ENCODE measurements at places on chromosomes 11 and 22.

DNA sequence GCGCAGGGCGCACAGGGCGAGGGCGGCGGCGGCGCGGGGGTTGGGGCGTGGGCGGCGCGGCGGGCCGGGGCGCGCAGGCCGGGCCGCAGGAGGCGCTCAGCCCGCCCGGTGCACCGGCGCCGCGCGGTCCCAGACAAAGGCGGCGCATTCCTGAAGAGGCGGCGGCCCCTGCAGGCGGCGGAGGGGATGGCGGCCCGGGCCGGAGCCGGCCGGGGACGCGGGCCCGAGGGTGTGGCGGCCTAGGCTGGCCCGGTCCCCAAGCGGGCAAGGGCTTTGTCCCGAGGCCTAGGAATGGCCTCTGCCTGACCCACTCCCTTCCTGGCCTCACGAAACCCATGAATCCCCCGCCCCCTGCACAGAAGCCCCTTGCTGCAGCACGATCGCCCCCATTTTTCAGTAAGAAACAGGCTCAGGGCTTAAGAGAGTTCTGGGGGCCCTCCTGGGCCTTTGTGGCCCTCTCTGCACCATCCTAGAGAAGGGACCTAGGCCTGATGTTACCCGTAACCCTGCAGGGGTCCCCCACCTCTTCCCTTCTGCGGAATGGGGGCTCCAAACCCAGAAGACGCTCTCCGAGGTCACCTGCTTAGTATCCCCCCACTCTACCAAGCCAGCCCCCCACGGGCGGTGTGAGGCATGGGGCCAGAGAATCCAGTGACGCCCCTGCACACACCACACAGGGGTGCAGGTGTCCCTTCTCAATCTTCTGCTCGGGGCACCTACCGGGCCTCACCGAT, at the start of gene RTN4R:
Gene RTN4R, minus strand, starts transcription at position 40 of the 734 bp plus-strand sequence. CDS start 226 bp downstream, outside the sequence.
- peak within 1 kb of the TSS; percentile 66 for H3K4me3 ChIP-seq
- H3K36me3 ChIP-seq: no peaks in the 10 kb centered on the region
- H3K27ac ChIP-seq: no peak within 1 kb of the TSS
- peaks cover 6% of the 10 kb centered on the region for H3K4me1 ChIP-seq

DNA sequence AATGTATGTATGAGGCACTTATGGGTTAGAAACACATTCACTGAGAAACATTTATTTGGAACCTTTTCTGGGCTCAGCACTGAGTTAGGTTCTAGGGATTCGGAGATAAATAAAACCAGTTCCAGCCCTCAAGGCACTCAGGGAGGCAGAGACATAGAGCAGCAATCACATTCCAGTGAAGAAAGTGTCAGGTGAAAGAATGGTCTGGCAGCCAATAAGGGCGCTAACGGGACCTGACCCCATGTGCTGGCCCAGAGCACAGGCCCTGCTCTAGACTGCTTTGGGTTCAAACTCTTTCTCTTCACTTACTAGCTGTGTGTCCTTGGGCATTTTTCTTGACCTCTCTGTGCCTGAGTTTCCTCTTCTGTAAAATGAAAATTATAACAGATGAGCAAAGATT, 146.0 kb upstream of the SYT13 start:
- no peak overlapping the region for H3K4me3 ChIP-seq
- ATAC-seq: no peak
- H3K36me3 ChIP-seq: no peaks in the 10 kb centered on the region
- H3K4me1 ChIP-seq: no peaks in the 10 kb centered on the region

DNA sequence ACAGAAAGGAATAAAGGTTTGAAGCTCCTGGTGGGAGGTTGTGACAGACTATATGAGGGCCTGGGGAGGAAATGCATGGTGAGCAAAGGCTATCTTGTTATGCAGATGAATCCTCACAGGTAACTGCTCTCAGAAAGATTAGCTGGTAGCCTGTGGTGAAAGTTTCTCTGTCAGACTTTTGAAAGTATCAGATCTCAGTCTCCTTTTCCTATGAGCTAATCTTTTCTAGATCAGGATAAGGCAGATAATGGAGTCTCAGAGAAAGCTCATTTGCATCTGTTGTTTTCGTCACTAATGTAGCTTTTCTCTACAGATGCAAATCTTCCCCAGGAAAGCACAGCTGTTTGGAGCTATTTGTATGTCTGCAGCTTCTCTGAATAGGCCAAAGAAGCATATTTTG, 21.0 kb upstream of the OR6X1 start:
- no peak for ATAC-seq
- H3K4me1 ChIP-seq: no peaks in the 10 kb centered on the region
- H3K27ac ChIP-seq: no peak overlapping the region
- H3K4me3 ChIP-seq: no peak overlapping the region

DNA sequence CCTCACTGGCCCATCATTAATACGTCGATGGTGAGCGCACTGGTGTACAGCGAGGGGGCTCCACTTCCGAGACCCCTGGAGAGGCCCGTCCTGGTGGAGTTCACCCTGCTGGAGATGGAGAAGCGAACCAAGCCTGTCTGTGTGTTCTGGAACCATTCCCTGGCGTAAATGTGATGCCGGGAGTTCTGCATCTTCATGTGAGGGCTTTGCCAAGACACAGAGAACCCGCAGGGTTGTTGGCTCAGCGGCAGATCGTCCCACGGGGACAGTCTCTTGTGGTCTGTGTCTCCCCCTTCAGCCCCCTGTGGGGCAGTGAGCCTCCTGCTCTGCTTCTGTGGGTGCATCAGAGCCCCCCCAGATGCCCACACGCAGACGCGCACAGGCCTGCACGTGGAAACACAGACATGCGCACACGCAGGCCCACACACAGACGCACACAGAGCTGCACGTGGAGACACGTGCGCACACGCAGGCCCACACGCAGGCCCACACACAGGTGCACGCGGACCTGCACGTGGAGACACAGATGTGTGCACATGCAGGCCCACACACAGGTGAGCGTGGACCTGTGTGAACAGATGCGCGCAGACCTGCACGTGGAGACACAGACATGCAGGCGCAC, 55.8 kb upstream of the PRODH start:
- peaks cover 56% of the 10 kb centered on the region for H3K27me3 ChIP-seq
- H3K4me1 ChIP-seq: no peaks in the 10 kb centered on the region
- no peak overlapping the region for H3K27ac ChIP-seq
- no peak overlapping the region for H3K4me3 ChIP-seq

GRCh38 chr11:65625628-65626342, 10.2 kb downstream of the PCNX3 start:
- peaks cover 17% of the 10 kb centered on the region for H3K4me1 ChIP-seq
- H3K36me3 ChIP-seq: peaks cover 59% of the 10 kb centered on the region
- H3K27ac ChIP-seq: peak overlapping the region; percentile 3
- H3K27me3 ChIP-seq: no peaks in the 10 kb centered on the region
- H3K4me3 ChIP-seq: no peak overlapping the region

GRCh38 chr11:130112071-130112830, 42.6 kb downstream of the APLP2 start:
- H3K4me1 ChIP-seq: no peaks in the 10 kb centered on the region
- H3K27ac ChIP-seq: no peak overlapping the region
- no peaks in the 10 kb centered on the region for H3K27me3 ChIP-seq
- peaks cover 37% of the 10 kb centered on the region for H3K36me3 ChIP-seq

DNA sequence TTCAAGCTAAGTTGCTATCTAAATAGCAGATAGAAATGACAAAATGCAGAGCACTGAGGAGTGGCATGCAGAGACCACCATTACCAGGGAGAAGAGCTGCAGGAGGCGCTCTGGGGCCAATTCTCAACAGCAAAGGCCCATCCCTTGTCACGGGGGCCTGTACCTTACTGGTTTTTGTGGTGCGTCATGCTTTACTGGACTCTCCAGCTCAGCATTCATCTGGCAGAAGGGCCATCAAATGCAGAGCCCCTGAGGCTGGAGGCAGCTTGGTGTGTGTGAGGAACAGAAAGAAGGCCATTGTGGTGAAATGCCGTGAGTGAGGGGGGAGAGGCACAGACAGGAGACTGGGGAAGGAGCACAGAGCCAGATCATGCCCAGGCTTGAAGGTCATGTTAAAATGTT, 56.5 kb upstream of the NAV2 start:
- ATAC-seq: no peak
- H3K4me1 ChIP-seq: peaks cover 6% of the 10 kb centered on the region
- H3K27me3 ChIP-seq: no peaks in the 10 kb centered on the region

- no peak overlapping the region for H3K4me3 ChIP-seq
- H3K27me3 ChIP-seq: peaks cover 26% of the 10 kb centered on the region
- H3K27ac ChIP-seq: no peak overlapping the region
Observed at GRCh38 chr11:116689413-116690127, 83.2 kb downstream of the BUD13 start.

- peaks cover 5% of the 10 kb centered on the region for H3K27me3 ChIP-seq
- no peak overlapping the region for H3K4me3 ChIP-seq
- no peak overlapping the region for H3K27ac ChIP-seq
- ATAC-seq: no peak
- no peaks in the 10 kb centered on the region for H3K36me3 ChIP-seq
- H3K4me1 ChIP-seq: peaks cover 10% of the 10 kb centered on the region
Observed at GRCh38 chr22:20012741-20013331, 3.8 kb downstream of the ARVCF start.

GRCh38 chr11:88475991-88476418, 138.5 kb upstream of the CTSC start:
- no peak for ATAC-seq
- no peaks in the 10 kb centered on the region for H3K4me1 ChIP-seq
- no peak overlapping the region for H3K4me3 ChIP-seq
- no peaks in the 10 kb centered on the region for H3K36me3 ChIP-seq
- H3K27ac ChIP-seq: no peak overlapping the region
- H3K27me3 ChIP-seq: peaks cover 29% of the 10 kb centered on the region

- no peak for ATAC-seq
- no peak overlapping the region for H3K4me3 ChIP-seq
- no peaks in the 10 kb centered on the region for H3K4me1 ChIP-seq
- H3K27ac ChIP-seq: no peak overlapping the region
- no peaks in the 10 kb centered on the region for H3K27me3 ChIP-seq
- H3K36me3 ChIP-seq: no peaks in the 10 kb centered on the region
Observed at GRCh38 chr11:82229341-82229740, 504.3 kb downstream of the FAM181B start.

DNA sequence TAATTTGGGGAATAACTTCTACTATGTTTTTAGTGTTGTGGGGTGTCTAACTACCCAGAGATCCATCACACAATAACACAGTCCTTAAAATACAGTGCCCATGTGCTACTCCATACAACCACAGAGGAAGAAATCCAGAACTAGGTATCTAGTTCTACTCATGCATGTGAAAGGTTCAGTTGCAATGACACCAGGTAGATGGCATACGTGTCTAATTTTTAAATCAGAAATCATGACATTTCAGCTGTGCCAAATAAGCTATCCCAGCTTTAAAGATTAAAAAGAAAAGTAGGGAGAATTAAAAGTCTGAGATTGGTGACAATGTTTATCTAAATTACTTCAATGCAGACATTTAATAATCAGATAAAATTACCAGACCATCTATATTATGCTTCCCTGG, 122.2 kb downstream of the CD44 start:
- H3K4me1 ChIP-seq: peaks cover 21% of the 10 kb centered on the region
- H3K27ac ChIP-seq: no peak overlapping the region
- no peaks in the 10 kb centered on the region for H3K27me3 ChIP-seq

GRCh38 chr22:36267896-36268485, 15.1 kb downstream of the APOL1 start:
- ATAC-seq: no peak
- H3K4me3 ChIP-seq: no peak overlapping the region
- H3K4me1 ChIP-seq: no peaks in the 10 kb centered on the region
- no peaks in the 10 kb centered on the region for H3K27me3 ChIP-seq
- H3K27ac ChIP-seq: no peak overlapping the region

GRCh38 chr11:32161293-32161692, 70.4 kb downstream of the RCN1 start:
- peaks cover 19% of the 10 kb centered on the region for H3K27me3 ChIP-seq
- H3K4me3 ChIP-seq: no peak overlapping the region
- H3K4me1 ChIP-seq: no peaks in the 10 kb centered on the region

DNA sequence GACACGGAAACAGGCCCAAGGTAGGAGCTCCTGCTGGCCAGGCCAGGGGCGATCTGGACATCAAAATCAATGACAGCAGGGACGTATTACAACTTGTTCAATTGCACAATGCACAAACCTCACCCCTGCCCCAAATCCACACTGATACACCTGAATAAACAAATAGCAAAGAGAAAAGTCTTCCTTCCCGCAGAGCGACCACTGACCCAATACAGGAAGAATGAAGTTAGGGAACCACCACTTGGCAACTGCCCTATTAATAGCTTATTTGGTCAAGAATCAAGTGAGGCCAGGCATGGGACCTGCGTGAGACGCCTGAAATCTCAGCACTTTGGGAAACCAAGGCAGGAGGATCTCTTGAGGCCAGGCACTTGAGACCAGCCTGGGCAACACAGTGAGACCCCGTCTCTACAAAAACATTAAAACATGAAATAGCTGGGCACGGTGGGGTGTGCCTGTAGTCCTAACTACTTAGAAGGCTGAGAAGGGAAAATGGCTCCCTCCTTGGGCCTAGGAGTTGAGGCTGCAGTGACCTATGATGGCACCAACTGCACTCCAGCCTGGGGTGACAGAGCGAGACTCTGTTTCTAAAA, 109.1 kb downstream of the MED15 start:
- H3K27ac ChIP-seq: no peak overlapping the region
- H3K36me3 ChIP-seq: no peaks in the 10 kb centered on the region
- H3K4me1 ChIP-seq: no peaks in the 10 kb centered on the region
- no peak for ATAC-seq
- H3K4me3 ChIP-seq: no peak overlapping the region

DNA sequence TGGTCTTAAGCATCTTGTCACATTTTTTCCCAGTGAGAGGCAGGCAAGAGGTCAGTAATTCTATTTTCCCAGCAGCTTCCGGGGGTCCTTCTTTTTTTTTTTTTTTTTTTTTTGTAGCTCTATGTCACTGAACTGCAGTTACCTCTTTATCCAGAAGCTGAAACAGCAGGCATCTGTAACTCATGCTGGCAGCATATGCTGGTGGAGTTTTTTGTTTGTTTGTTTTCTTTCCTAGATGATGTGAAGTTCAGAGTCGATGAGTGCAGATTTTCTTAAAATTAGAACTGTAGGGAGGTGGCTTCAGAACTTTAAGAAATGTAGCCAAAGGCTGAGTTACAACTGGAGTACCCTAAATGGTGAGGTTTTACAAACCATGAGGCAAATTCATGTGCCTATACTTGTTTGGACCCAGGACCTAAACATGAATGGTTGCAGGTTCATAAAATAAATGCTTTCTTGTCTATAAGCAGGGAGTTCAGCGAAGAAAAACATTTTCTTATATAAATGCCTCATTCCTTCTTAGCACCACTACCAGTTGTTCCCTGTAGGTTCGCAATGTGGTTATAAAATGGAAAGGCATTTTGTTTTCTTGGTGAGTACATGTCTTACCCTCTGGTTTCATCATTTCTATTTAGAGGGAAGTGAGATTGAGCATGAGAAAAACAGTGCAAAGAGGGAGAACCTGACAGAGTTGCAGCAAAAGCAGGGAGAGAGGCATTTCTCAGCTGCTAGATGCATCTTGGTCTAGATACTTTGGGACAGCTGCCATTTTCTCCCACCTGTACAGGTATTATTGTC, 84.0 kb downstream of the TRIM44 start:
- ATAC-seq: no peak
- H3K4me1 ChIP-seq: peaks cover 7% of the 10 kb centered on the region

All from stimulated activated memory B cell treated with anti-CD40 and anti-IgM and Interleukin-4, amounts not matched to agents 10 μg/mL and 1 μg/mL and 100 μg/mL, for 72 hours (primary cell).